Stimulated activated CD8-positive, alpha-beta memory T cell treated with anti-CD3 and anti-CD28 coated beads, Interleukin-4, amount 100 ng/mL, for 1 hour (primary cell): ENCODE measurements at places on chromosomes 5 and 9.

DNA sequence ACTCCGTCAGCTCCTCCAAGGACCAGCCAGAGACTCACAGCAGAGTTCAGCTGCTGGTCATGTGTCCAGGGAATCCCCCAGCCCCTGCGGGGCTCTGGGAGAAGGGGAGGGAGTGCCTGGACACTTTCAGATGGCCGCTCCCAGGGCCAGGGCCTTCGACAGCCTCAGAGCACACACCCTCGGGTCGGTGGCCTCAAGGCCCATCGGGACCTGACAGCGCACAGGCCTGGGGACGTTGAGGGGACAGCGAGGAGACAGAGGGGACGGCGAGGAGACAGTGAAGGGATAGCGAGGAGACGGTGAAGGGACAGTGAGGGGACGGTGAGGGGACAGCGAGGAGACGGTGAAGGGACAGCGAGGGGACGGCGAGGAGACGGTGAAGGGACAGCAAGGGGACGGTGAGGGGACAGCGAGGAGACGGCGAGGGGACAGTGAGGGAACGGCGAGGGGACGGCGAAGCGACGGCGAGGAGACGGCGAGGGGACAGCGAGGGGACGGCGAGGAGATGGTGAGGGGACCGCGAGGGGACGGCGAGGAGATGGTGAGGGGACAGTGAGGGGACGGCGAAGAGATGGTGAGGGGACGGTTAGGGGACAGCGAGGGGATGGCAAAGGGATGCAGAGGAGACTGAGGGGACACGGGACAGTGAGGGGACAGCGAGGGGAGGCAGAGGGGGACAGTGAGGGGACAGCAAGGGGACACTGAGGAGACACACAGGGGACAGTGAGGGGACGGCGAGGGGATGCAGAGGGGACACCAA is 47.3 kb downstream of the SLC12A7 start:
- DNase-seq: no peak

DNA sequence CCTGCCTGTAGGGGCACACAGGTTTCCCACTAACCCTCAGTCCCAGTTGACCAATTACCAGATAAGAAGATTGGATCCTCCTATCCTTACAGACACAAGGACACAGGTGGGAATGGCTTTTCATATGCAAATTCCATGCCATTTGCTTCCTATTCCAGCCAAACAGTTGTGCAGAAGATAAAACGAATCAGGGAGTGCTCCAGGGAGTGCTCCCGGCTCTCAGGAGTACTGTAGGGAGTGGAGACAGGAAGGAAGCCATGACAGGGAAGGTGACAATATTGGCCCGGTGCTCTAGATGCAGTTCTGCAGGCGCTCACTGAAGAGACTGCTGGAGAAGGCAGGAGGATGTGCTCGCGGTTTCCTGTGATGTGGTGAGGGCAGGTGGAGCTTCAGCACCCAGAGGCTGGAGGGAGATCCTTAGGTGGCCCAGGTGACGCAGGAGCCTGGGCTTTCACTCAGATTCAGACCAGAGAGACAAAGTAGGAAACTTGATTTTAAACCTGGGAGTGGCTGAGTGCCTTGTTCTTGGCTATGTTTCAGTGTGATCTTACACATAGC is 260.0 kb downstream of the AUH start:
- DNase-seq: peak; percentile 51

DNA sequence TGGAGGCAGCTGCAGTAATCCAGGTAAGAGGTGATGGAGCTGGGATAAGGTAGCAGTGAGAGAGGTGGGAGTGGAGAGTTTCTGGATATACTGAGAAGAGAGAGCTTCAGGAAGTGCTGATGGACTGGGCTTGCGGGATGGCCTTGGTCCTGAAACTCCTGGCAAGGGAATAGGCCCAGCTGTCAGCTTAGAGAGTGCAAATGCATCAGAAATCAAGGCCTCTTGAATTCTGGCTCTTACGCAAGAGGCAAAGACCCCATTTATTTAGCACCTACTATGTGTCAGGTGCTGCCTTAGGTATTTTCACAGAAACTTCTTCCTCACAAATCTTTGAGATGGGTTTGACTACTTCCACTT is 227.2 kb upstream of the MAP3K1 start:
- no peak for DNase-seq

DNA sequence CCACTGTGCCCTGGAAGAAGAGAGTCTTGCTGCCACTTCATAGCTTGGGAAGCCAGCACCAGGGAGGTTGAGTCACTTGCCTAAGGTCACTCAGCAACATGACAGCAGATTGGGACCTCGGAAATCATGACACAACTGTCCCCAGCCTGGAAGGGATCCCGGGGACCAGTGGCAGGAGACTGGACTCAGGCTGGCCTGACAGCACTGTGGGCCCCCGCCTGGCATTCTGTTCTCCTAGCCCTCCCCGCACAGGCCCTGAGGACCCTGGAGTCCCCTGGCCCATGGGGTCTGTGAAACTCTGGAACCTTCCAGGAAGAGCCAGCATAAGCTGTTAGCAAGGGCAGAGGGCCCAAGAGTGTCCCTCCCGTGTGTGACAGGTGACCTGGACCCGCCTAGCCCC is 64.9 kb downstream of the COL5A1 start:
- DNase-seq: no peak

DNA sequence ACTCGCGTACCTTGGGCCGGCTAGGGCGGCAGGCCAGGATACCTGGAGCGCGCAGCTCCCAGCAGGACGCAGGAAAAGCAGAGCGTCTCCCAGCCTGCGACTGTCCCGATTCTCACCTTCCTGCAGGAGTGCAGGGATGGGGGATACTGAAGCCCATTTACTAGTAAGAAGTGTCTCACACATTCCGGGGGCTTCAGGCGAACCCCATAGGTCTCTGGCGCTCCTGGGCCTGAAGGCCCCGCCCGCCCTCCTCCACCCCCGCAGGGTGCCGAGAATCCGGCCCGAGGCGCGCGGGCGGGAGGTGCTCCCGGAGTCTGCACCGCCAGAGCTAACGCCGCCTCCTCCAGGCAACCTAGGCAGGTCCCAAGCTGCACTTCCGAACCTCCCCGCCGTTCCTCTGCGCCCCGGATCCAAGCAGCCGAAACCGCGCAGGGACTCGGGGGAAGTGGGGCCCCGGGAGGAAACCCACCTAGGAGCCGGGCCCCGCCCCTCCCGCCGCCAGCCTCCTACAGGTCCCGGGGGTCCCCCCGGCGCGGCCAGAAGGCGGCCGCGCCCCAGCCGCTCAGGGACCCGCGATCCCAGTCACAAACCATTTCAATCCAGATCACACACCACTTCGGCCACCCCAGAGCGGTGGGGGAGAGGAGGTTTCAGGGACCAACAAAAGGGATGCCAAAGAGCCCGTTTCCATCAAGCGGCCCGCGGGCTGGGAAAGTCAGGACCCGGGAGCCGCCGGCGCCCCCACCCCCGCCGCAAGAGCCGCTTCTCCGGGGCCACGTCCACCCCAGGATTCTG is 1.2 kb downstream of the ROR2 start:
- DNase-seq: no peak

DNA sequence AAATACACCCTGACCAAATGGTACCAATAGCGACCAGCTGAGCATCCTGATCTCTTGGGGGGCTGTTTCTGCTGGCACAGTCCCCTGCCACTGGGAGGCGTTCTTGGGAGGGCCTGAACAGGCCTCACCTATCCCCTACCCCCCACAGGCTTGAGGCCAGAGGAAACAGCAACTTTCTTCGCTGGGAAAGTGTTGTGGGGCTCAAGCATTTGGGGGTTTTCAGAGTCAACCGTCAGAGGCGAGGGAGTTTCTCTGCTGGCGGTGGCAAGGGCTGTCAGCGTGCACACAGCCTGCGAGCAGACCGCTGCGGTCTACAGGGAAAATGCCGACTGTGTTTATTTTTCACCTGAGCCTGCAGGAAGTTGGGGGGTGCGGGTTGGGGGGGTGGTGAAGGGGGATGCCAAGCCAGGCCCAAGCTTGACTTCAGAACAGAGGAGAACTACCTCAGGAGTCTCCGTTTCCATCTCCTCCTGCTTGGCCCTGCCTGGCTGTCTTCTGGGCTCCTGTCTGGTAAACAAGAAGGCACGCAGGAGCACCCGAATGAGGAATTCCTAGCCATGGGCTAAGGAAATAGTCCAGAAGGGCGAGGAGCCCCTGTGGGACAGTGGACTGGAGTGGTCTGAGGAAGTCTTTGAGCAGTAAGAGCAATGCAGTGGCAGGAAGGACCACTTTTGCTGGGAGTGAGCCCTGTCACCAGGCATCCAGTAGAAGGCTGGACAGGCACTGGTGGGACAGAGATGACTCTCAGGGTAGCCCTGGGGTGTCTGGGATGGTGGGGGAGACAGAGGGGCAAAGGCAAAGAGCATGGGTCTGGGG is 18.1 kb downstream of the TCF7 start:
- DNase-seq: peak; percentile 62

DNA sequence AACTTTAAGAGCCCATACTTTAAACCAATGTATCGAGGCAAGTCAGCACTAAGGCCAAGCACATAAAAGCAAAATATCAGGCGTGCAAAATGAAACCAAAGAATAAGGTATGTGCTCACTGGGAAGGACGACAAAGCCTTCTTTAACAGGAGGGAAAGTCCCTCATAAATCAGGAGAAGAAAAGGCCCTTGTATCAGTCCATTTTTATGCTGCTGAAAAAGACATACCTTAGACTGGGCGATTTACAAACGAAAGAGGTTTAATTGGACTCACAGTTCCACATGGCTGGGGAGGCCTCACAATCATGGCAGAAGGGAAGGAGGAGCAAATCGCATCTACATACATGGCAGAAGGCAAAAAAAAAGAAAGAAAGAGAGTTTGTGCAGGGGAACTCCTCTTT is 68.9 kb downstream of the UBE2QL1 start:
- DNase-seq: no peak

DNA sequence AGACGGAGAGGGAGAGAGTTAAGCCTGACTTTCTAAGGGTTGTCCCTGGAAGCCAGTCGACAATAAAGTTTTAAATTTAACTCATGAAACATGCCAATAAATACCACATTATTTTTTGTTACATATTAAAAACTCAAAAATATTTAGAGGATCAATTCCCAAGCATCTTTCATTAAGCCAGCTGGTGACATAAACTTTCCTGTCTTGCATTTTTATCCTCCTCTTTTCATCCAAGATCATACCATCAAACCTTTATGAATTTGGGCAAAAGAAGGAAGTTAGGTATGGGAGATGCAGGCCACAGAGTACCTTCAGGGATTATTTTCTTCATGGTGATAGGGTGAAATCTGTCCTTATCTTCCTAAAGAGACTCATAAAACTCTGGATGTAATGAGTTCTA is 178.3 kb upstream of the FBXL17 start:
- DNase-seq: no peak

GRCh38 chr5:4939042-4939781 is 200.9 kb upstream of the ADAMTS16 start:
- no peak for DNase-seq

DNA sequence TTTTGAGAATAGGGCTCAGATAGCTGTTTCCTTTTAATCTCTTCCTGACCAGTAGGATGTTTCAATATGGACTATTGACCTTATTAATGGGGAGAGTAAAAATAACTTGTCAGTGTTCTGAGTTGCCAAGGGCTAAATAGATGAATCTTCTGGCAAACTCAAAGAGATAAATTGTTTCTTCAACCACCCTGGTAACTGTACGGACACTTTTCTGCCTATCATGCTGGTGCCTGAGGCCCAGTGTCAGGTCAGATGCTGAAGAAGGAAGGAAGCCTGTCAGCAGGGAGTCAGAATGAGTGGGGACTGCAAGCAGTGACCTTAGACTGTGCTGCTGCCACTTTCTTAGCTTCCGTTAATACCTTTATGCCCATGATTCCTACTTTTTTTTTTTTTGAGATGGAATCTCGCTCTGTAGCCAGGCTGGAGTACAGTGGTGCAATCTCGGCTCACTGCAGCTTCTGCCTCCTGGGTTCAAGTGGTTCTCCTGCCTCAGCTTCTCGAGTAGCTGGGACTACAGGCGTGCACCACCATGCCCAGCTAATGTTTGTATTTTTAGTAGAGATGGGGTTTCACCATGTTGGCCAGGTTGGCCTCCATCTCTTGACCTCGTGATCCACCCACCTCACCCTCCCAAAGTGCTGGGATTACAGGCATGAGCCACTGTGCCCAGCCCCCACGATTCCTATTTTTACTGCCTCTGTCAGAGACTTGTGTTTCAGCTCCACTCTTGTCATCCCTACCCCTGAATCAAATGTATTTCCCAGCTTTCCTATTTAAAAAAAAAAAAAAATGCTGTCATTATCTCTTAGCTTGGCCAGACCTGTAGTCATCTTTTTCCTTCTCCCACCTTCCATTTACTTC is 33.7 kb downstream of the TGFBR1 start:
- no peak for DNase-seq

GRCh38 chr5:54524082-54524481 is 6.5 kb downstream of the SNX18 start:
- DNase-seq: no peak

- no peak for DNase-seq
These were observed 8.5 kb downstream of the PTGS1 start for GRCh38 chr9:122379340-122379739.

- no peak for DNase-seq
These were observed 7.3 kb downstream of the CRHBP start for GRCh38 chr5:76960004-76960625.

GRCh38 chr9:117783828-117784227 is 79.6 kb downstream of the TLR4 start:
- no peak for DNase-seq
